Dorsolateral prefrontal cortex (tissue), 122 donors: ENCODE measurements at places on chromosomes 1 and 21. TPM values are rescaled to one million over a fixed set of nuclear protein-coding genes. Genes with fewer than 3 reads are reported as not detected.

Gene RNASEL
- total RNA-seq: 7.0 TPM

Gene CFAP45
- total RNA-seq: not detected

Gene OR2L3
- total RNA-seq: 2.1 TPM

Gene RSPO1
- total RNA-seq: not detected

GRCh38 chr1:83910461-83910860, 88.5 kb downstream of the TTLL7 start:
- DNase-seq: no peak

DNA sequence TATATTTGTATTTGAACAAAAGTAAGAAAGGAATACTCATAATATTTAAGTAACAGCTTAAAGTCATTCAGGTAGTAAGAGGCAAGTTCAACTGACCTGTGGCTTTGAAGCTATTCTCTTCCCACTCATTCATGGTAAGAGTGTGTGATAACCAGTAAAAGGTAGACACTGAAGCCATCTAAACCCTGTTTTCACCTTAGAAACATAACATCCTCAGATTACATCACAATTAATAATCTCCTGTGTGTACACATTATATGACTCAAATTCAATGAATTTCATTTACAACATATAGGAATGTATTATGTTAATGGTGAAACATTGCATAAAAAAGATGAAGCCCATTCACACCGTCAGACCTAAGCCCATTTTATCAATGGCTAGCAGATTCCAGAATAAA, 364.8 kb upstream of the SNX7 start:
- no peak for DNase-seq

Gene PLA2G2D
- not detected for total RNA-seq

- DNase-seq: no peak
These were observed 7.9 kb downstream of the KYAT3 start for GRCh38 chr1:88984569-88984968.

DNA sequence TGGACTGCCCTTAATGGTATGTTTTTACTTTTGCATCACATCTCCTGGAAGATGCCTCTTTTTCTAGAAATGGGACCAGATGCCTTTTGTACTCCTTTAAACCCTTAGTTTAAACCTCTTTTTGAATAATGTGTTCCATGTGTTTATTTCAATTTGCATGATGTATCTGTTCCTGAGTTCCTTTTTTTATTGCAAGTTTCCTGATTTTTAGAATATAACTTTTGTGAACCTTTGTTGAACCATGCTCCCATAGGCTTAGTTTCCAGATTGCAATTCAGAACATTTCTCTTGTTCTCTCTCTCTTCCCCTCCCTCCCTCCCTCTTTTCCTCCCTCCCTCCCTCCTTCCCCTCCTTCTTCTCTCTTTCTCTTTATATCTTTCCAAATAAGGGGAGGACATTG, 81.9 kb downstream of the RGL1 start:
- DNase-seq: no peak
